Stimulated activated CD8-positive, alpha-beta memory T cell treated with anti-CD3 and anti-CD28 coated beads, Interleukin-4, amount 100 ng/mL, for 1 hour (primary cell): ENCODE measurements at places on chromosomes 2 and 18.

DNA sequence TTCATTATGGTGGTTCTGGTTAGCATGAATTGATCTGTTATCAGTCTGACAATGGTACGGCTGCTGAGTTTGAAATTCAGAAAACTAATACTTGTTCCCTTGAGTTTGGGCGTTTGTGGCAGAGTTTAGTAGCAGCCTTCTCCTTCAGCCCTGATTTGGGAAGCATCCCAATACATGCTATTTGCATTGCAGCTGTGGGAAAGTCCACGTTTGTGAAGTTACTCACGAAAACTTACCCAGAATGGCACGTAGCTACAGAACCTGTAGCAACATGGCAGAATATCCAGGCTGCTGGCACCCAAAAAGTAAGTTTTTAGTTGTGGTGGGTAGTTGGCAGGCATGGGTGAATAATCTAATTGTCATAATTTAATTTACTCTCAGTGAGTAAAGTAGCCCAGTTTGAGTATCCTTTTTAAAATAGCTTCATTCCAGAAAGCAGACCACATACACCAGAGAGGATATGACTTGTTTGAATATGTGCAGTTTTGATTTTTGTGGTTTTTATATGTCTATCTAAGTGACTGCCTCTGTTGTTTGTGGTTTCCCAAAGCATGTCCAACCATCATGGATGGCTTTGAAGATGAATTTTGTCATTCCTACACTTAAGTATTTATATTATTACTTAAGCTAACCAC, 12.2 kb downstream of the DGUOK start:
- DNase-seq = no peak

DNA sequence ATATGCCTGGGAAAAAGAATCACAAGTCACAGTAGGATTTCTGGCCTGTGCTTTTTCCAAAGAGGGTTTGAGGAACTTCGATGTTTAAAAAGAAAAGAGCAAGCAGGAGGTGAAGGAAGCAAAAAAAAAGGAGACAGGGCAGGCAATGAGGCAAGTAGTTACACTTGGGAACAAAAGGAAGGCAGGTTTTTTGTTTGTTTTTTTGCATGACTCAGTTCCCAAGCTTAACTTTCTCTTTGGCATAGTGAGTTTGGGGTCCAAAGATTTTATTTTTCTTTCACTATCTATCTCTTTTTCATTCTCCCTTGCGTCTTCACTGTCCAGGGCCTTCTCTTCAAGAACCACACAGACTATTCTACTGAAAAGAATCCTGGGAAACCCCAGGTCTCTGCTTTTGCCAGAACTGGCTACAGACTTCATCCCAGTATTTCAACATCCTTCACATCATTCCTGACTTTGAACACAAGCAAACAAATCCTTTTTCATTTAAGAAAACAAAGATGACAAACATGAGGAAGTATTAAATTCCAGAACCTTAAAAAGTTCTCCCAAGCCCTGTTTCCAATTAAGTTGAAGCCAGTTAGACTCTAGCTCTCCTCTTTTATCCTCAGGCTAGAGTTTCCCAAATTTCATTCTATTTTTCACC, 210.7 kb upstream of the RND3 start:
- DNase-seq = no peak

DNA sequence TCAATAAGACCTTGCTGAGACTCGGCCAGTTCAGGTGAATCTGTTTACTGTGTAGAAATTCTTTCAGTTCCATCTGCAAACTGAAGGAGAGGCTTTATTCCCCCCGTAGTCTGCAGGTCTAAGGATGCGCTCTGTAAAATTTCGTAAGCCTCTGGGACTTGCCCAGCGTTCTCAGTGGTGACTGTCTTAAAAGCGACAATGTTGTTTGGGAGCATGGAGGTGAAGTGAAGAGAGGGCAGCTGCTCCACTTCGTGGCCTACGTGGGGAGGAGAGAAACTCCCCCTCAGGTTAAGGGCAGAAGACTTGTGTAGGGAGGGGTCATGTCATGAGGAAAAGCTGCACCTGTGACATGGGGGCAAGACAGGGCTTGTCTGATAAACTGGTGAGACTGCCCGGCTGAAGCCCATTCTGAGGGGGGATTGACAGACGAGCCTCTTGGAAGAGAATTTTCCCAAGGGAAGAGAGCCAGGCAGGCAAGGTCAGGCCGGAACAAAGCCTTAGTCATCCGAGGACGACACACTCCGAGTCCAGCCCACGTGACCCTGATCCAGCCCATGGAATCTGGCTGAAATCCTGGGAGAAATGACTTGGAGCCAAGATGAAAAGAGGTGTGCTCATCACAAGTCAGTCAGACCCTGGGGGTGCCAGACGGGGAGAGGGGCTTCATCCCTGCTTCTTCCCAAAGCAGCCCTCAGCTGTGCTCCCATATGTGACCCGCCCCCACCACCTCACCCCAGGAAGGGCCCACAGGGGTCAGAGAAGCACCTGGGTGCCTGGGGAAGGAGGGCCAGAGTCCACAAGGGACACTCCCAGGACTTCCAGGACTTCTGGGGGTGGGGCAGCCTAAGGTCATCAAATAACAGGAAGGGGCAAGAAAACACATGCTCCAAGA, 88.5 kb upstream of the SH3BP4 start:
- DNase-seq = no peak

DNA sequence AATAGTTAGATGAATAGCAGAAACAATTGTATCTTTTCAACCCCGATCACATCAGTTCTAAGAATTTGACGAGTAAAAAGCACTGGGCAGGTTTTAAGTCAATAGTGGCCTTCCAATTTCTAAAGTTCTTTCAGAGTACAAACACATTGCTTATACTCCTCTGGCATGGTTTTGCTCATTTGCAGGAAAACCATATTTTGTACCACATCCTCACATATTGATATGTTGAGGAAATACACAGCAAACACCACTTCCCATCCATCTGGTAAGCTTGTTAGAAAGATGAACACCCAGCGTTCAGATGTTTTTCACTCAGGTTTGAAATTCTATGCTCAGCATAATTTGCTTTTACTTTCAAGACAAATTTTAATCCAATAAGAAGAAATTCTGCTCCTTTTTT, 344.6 kb upstream of the ACVR2A start:
- DNase-seq = no peak

DNA sequence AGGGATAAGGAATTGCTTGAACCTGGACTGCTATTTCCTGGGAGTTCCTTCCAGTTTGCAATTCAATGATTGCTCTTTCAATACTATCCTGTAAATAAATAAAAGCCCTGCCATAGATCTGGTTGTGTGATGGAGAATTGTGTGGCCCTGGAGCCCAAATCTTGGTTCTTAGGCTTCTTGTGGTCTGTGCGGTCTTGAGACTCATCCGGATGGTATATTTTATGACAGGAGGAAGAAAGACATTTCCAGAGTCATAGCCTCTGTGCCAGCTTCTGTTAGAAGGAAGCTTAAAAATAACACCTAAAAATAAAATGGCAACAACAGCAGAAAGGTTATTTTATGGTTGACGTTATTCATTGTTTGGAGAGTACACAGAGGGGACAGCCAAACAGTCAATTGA, 137.7 kb downstream of the ABCA12 start:
- DNase-seq = no peak

DNA sequence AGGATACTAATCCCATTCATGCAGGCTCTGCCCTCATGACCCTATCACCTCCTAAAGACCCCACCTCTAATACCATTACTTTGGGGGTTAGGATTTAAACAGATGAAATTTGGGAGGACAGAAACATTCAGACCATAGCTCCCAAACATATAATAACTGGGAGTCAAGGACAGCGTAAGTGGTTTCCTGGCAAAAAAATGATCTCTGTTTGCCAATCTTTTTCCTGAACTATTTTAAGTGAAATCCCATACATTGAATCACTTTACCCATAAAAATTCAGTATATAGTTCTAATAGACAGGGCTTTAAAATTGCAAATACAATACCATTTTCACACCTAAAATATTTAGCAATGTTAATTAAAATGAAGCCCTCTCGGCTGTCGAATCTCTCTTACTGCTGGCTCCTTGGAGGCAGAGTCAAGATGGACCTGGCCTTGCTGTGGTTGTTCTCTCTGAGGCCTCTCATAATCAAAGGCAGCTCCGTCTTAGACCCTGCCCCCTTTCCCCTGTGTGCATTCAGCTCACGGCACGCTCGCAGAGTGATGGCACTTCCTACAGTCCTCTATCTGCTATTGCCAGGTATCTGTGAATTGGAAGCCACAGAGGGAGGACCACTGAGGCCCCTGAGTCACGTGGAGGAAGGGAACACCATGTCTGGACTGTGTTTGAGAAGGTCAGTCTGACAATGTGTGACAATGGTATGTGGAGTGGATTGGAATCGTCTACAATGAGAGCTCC, 132.3 kb downstream of the UXS1 start:
- no peak for DNase-seq

DNA sequence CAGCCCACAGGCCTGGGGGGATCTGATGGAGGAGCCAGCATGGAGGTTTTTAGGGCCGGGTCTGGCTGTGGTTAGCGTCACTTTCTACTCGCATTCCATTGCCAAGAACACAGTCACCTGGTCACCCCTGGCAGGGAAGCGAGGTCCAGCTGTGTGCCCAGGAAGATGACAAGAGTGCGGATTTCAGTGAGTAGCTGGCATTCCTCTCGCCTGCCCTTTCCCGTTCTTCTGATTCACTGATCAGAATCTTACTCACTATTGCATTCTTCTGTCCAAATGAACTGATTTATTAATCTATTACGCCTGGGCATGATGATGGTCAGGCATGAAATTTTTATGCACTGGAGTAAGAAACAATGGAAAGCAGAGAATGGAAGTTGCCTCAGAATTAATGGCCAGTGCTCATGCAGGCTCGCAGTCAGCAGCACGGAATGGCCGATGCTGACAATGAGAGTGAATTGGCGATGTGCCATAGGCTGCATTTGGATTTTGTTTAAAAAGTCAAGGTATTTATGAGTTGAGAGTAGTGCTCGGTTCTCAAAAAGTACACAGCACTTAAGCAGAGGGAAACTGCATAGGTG, 76.4 kb upstream of the MGAT5 start:
- no peak for DNase-seq

DNA sequence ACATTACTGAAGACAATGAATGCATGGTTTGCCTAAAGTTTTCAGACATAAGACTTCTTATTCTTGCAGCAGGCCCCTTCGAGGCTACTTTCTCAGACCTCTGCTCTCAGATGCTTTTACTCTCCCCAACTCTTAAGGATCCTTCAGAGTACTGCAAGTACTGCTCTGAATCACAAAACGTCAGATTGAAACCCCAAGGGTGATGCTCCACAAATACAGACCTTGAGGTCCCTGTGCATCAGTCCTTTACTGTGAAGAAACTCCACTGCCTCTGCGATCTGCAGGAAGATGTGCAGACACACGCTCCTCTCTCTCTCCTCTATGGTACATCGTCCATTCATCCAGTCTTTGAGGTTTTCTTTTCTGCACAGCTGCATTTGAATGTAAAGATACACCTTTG, 52.8 kb downstream of the EIF2AK3 start:
- DNase-seq = no peak

- DNase-seq = no peak
Measured at GRCh38 chr2:102276549-102277201, 34.7 kb upstream of the IL1RL1 start.

GRCh38 chr18:23227726-23228070, 92.4 kb downstream of the CABLES1 start:
- DNase-seq = no peak

GRCh38 chr2:13414897-13415296, 698.2 kb downstream of the TRIB2 start:
- DNase-seq = no peak

DNA sequence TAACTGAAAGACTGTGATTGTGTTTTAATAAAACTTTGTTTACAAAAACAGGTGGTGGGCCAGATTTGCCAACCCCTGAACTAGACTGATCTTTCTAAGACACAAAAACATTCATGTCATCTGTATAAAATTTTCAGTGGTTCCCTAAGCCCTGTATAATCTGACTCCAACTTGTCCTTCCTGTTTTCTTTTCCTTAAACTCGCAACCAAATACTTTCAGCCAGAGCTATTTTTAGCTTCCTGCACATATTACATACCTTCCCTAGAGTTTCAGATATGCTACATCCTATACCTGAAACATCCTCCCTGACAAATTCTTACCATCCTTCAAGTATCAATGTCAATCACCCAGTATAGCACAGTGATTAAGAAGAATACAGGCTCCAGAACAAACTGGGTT, 4.8 kb downstream of the GCFC2 start:
- no peak for DNase-seq

DNA sequence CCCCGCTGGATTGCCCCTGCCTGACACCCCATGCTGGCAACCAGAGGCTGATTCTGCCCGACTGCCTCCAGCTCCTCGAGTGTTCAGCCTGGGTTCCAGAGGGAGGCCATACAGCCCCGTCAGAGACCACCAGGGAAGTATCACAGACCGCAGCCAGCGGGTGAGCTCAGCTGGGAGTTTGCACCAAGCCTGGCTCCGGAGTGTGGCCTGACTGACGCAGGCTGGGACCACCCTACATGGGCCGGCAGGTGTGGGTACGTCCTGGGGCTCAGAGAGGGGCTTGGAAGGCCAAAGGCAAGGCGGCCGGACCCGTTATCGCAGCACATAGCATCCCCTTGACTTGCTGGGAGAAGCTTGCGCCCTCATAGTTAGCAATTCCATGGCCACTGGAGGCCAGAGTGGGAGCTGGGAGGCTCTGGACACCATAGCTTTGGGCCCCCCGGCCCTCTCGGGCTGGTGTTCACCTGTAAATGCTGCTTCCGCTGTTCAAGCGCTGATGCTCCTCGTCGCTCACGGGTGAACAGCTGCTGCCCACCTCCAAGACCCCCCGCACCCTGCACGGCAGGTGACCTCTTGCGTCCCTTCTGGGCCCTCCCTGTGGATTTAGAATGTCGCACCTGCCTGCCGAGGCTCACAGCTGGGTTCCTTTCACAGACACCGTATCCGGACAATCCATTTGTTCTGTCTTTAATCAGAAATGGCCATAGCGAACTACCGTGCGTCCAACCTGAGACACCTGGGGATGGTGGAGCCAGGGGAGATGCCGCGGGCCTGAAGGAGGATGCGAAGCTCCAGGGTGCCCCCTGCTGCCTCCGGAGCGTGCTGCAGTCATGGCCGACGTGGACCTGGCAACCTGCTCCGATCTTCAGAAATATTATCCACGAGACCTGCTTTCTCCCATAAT, 31.2 kb upstream of the SLC66A3 start:
- DNase-seq = no peak

DNA sequence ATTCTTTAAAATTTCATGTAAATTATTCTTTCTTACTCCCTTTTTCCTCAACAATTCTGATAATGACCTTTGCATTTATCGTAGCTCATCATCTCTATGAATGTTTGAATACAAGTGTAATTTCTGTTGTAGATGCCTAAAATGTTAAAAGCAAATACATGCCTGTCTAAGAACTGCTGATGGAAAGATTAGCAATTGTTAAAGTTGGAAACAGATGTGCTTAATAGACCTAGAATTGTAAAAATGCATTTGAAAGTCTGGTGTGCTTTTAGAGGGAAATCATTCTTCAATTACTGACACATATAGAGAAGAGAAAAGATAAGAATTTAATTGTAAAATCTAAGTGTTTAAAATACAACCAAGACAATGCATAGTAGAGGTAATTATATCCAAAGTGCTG, 50.4 kb downstream of the CCDC102B start:
- no peak for DNase-seq
